ENCODE measurements at places on chromosomes 5 and 9.

GRCh38 chr5:37792975-37793631 is 46.7 kb downstream of the GDNF start:
- DNase-seq: no peak

- no peak for DNase-seq
Observed at GRCh38 chr5:1852324-1852947, 30.3 kb downstream of the IRX4 start.

- DNase-seq: peak; percentile 53
Observed at GRCh38 chr9:31730398-31730797, 654.0 kb upstream of the ACO1 start.

DNA sequence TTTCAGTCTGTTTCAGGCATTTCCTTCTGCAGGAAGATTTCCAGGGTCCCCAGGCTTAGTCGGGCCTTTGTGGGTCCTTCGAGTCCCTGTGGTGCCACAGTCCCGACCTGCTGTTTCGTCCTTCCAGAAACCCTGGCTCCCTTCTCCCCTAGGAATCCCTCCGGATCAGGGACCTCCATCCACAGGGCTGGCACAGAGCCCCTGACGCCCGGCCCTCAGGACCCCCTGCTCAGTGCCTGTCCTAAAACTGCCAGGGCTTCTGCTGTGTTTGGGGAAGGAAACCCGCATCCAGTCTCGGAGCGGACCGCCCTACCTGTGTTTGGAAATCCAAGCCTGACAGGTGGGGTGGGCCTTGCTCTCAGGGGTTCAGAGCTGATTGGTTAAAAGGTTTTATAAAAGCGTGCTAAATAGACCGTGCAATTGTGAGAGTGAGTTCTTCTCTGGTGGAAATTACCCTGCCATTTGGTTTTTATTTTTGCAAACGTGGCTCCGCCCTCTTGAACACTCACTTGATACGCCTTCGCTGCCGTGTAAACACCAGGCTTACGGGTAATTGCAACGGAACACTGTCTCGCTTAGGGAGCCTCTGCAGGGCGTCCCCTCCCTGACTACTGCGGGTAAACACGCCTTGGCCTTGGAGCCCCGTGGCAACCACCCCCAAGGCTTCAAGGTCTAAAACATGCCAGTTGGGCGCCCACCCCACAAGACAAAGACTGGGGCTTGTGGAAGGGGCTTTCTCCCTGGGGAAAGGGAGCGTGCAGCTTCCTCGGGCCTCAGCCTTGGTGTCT is 121.2 kb downstream of the PHF2 start:
- no peak for DNase-seq

DNA sequence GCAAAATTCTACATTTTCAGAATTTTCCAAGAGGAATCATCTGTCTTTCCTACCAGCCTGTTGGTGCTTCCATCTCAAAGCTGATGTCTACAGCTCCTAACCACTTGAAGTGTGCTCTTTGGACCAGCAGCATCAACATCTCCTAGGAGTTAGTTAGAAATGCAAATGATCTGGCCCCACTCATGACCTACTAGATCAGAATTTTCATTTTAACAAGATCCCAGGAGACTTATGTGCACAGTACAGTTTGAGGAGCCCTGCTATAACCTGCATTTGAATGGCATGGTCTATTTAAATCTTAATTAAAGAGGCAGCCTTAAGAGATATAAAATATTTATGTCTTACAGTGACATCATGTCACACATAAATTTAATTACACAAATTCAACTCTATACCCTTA is 33.8 kb downstream of the ITK start:
- DNase-seq: no peak

DNA sequence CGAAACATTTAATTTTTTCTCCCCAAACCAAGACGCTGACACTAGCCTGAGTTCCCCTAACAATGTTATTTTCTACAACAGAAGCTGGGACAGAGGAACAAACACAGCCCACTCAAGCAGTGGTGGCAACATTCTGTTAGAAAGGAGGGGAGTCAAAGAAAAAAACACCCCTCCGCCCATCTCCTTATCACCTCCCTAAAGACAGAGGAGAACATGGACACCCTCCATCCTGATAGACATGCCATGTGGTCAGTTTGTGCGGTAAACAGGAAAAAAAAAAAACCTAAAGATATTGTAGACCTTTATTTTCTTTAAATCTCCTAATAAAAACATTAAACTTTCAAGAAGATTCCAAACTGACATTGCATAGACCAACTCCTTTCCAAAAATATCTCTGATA is 2.9 kb upstream of the DPM2 start:
- no peak for DNase-seq

DNA sequence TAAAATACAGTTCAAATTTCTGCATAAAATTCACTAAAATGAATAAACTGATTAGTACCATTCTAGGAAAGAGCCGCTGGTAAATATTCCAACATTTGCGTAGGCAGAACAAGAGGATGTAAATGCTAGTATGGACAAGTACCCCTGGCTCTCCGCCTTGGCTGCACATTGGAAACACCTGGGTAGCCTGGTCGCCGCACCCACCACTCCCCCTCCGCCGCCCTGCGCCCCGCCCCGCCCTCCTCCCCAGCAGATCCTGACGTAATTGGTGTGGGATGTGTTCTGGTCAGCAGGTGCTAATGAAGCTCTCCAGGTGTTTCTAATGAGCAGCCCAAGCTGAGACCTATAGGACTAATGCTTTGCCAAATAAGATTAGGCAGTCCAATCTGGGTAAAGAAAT is 225.7 kb downstream of the FRMD3 start:
- DNase-seq: no peak

DNA sequence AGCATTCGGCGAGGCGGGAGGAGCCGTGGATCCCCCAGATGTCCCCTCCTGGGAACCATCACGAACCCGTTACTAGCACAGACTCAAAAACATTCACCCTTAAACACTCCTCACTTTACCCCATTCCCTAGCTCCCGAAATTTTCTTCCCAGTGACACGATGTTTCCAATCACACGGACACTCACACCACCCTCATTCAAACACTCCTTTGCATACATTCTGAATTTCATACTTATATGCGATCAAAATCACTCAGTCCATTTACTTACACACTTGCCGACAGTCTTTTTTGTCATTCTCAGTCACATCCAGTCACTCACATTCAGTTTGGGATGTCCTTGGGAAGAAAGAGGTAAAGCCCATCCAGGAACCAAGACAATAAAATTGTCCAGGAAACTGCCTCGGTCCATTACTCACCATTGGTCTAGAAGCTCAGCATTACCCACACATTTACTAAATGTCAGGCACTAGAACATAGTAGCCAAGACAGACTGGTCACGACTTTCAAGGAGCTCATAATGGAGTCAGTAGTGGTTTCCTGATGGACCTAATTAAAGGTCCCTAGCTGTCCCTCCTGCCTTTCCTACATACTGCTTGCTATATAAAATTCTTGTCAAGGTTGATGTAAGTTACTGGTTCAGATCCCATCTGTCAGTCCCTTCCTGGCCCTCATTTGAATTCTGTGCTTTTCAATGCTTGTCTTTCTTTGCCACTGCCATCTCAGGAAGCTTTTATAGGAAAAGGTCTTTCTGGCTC is 574 bp downstream of the SLC35A4 start:
- no peak for DNase-seq

DNA sequence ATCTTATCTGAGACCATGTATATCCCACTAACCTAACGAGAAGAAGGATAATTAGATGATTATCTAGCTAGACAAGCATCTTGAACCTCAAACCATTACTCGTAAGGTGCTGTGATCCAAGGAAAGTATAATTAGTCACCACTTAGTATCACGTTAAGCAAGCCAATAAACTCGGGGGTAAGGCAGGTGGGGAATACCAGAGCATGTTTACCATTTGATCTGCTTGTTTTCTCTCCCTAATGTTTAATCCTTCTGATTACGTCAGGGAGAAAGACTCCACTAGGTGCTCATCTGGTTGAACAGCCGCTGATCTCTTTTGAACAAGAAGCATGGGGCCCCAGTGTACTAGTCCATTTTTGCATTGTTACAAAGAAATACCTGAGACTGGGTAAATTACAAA is 69.9 kb upstream of the SLC1A1 start:
- DNase-seq: no peak

- DNase-seq: no peak
Observed at GRCh38 chr9:70123695-70124094, 80.0 kb downstream of the MAMDC2 start.

GRCh38 chr5:84599964-84600363 is 215.3 kb upstream of the EDIL3 start:
- no peak for DNase-seq

- no peak for DNase-seq
Observed at GRCh38 chr9:113465599-113466140, 2.1 kb downstream of the RGS3 start.

GRCh38 chr5:37005252-37005651 is 128.7 kb downstream of the NIPBL start:
- no peak for DNase-seq

DNA sequence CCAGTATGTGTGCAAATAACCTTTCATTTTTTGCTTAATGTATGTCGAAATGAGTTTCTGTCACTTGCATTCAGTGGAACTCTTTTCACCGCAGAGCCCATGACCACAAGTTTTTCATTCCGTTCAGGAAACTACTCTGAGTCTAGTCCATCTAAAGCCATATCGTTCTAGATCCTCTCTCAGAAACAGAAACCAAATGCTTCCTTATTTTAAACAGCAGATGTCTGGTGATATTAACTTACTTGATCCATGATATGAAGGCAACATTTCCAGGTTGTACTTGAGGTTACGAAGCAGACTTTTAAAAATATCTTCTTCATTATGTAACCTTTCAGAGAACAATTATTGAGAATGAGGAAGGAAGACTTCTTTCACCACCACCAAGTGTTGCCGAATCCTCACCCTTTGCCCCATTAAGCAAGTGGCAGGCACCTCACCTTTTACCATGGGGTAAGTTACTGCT is 72.4 kb upstream of the GNAQ start:
- no peak for DNase-seq

DNA sequence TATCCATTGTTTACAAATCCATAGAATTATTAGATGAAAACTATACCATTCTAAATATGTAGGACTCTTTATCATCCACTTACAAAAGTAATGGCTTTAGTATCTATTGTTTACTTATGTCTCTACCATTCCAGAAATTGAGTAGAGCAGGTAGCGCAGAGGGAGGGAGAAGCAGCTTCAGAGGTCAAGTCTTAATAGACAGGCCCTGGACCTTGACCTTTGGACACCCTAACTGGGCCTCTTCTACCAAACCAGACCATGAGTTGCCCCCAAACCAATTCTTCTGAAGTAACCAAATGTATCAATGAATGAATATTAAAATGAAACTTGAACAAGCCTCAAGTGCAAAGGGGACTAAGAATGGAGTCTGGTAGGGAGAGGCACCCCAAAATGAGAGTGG is 124.9 kb upstream of the ANKRD55 start:
- no peak for DNase-seq

- DNase-seq: no peak
Observed at GRCh38 chr9:130681769-130682420, 11.7 kb upstream of the EXOSC2 start.

DNA sequence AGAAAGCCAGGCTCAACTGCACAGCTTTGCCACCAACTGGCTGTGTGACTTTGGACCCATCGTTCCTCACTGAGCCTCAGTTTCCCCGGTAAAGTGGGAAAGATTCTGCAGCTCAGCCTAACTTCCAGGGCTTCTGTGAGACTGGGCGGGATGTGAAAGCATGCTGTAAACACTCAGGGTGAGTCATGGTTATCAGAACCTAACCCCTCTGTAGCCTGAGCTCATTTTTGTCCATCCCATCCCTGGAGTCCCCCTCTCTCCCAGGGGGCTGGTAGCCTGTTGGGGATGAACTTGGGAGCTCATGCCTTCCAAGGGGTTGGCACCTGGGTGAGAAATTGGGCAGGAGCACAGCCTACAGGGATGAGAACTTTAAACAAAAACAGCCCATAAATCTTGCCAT is 2.3 kb downstream of the CCDC69 start:
- peak; percentile 64 for DNase-seq

- no peak for DNase-seq
Observed at GRCh38 chr9:116316246-116316645, 162.7 kb downstream of the PAPPA start.

- DNase-seq: no peak
Observed at GRCh38 chr5:143316844-143317631, 86.4 kb downstream of the NR3C1 start.

- DNase-seq: no peak
Observed at GRCh38 chr9:37001459-37001858, 32.6 kb downstream of the PAX5 start.

DNA sequence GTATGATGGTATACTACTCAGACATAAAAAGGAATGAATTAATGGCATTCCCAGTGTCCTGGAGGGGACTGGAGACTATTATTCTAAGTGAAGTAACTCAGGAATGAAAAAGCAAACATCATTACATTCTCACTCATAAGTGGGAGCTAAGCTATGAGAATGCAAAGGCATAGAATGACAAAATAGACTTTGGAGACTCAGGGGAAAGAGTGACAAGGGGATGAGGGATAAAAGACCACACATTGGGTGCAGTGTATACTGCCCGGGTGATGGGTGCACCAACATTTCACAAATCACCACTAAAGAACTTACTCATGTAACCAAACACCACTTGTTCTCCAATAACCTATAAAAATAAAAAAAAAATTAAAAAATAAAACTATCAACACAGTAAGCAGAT is 587.3 kb upstream of the RGMB start:
- no peak for DNase-seq

DNA sequence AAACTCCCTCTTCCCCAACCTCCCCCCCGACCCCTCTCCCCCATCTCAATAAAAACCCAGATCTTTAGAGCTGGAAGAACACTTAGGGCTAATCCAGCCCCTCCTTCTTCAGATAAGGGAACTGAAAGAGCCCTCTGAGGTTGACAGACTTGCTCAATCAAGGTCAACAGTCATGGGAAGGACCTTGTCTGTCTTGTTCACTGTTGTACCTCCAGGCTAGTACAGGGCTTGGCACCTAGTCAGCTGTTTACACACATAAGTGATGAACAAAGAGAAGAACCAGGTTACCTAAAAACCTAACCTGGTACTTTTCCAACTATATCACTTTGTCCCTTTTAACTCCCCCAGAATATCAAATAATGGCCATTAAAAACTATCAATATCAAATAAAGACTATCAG is 2.4 kb downstream of the TTC39B start:
- DNase-seq: no peak

DNA sequence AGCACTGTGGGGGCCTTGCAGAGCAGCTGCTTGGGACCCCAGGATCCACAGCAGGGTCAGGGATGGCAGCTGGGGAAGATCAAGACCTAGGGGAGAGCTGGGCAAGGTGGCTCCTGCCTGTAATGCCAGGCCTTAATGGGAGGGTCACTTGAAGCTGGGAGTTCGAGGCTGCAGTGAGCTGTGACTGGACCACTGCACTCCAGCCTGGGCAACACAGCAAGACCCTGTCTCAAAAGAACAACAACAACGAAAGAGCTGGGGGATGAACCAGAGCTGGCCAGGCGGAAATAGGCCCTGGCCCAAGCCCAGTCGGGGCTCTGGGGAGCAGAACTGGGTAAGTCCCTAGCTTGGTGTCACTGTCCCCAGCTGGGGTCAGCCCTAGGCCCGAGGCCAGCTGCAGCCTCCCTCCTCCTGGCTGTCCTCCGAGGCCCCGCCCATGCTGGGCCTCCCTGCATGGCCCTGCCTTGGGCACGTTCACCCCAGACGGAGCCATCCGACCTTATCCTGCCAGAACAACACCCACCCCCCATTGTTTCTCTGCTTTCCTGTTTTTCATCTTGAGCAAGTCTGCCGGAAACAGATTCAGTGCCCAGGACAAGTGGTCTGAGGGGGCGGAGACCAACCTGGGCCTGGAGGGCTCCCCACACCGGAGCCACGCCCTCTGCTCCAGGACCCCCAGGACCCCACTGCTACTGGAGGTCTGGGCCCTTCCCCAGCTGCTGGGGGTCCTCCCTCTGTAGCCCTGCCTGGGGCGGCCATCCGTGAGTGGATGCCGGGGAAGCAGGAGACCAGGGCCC is 1.9 kb downstream of the DIPK1B start:
- no peak for DNase-seq

- no peak for DNase-seq
Observed at GRCh38 chr5:62214701-62215100, 91.3 kb upstream of the KIF2A start.

Data from activated effector memory CD4-positive, alpha-beta T cell treated with anti-CD3 and anti-CD28 coated beads, Interleukin-2, amount 50 U/mL, for 16 hours (primary cell).